Inflammatory macrophage treated with lipopolysaccharide for 1 hour (primary cell): ENCODE measurements at places on chromosomes 7 and 10.

DNA sequence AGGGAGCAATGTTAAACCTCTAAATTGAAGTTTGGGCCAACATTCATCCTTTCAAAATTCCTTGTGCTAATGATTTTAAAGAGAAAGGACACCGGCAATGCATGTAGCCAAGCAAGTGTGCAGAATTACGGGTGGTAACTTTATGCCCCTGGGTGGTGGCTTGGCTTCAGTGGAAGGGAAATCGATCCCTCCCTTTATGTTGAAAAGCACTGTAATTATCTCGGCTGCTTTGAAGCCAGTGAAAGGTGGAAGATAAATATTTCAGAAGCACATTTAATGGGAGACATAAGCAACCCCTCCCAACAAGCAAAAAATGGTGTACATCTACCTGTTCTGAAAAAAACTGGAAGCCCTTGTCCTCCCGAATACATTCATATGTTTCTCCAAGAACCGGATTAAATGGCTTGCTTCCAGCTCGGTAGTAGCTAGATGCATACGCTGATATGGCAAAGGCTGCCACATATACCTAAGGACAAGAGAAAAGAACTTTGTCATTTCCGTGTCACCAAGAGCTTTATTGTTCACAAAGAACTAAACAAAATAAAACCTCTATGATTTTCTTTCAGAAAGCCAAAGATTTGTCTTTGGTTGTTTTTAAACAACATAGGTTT, 73.3 kb upstream of the GSDME start:
- no peak for DNase-seq

DNA sequence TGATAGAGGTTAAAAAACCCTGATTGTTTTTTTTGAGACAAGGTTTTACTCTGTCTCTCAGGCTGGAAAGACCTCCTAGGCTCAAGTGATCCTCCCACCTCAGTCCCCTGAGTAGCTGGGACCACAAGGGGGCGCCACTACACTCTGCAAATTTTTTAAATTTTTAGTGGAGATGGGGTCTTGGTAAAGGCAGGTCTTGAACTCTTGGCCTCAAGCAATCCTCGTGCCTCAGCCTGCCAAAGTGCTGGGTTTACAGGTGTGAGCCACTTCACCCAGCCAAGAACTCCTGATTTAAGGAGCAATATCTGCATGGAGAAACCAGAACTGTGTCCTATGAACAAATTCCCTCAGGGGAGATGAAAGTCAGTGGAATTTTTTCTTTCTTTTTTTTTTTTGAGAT, 7.3 kb upstream of the KLHDC10 start:
- peak; percentile 38 for DNase-seq

DNA sequence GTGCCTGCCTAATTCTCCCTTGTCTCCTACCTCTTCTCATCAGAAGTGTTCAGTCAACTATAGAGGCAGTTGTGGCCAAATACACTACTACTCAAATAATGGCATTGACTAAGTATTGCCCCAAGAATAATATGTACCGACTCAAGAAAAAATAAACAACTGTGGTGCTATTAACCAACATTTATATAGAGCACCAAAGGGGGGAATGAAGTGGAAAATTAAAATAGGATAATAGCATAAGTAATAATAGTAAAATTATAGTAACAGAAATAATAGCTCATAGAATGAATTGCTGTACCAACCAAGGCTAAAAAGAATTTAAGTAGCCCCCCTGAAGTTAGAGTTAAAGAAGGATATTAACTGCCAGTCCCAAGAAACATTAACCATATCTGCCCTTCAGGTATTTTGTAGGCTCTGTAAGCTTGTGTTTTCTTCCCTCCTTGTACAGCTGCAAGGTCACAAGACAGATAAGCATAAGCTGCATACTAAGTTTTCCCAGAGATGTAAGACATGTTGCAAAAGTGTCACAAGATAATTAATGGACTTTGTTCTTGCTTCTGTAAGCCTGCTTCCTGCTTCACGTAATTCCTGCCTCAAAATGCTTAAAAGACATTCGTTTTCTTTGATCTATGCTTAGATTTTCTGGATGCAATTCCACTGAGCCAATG, 10.9 kb upstream of the CYREN start:
- DNase-seq: no peak

DNA sequence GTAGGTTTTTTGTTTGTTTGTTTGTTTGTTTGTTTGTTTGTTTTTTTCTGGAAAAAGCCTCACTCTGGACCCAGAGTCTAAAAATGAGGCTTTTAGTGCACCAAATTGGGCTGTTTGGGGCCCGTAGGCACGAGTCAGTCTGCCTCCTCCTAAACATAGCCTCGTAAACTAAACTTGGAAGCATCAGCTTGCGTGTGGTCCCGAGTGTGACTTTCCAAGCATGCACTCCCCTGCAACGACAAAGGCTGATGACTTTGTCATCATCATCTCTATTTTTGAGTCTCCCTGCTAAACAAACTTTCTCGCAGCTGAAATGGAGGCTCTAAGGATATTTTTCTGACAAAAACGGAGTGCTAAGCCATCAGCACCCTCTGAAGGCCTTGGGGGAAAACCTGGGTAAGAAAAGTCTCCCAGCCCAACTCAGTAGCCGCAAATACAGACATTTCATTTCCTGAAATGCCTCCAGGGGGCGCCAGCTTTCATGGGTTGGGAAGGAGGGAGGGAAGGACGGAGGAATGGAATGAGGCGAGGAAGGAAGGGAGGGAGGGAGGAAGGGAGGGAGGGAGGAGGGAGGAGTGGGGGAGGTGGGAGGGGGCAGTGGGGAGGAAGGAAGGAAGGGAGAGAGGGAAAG, 245.9 kb downstream of the KCNMA1 start:
- peak; percentile 76 for DNase-seq

DNA sequence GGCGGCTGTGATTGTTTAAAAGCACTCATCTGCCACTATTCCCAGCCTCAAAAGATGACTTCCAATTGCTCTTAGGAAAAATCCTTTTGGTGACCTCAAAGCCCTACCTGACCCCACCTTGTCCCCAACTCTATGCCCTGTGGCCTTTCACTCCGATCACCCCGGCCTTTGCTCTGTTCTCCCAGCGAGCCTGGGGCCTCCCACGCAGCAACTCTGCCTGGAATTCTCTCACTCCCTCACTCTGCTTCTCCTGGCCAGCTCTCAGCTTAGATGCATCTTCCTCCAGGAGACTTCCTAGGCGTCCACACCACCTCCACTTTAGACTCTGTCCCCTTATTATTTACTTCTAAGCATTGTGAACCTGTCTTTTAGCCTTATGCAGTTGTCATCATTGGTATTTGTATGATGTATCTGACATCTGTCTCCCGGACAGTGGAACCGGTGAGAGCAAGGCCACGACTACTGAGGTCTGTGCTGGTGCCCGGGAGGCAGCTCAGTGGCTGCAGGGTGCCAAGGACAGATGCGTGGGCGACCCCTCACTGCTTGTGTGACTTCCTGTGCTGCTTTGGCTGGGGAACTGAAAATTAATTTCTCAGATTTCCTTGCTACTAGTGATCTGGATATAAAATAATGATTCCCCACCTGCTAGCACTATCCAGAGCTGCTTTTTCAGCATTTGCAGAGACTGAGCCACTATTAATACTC, 63.0 kb downstream of the PIP4K2A start:
- DNase-seq: peak; percentile 51

- DNase-seq: peak; percentile 6
Observed at GRCh38 chr7:149459540-149460452, 1.1 kb downstream of the ZNF777 start.

DNA sequence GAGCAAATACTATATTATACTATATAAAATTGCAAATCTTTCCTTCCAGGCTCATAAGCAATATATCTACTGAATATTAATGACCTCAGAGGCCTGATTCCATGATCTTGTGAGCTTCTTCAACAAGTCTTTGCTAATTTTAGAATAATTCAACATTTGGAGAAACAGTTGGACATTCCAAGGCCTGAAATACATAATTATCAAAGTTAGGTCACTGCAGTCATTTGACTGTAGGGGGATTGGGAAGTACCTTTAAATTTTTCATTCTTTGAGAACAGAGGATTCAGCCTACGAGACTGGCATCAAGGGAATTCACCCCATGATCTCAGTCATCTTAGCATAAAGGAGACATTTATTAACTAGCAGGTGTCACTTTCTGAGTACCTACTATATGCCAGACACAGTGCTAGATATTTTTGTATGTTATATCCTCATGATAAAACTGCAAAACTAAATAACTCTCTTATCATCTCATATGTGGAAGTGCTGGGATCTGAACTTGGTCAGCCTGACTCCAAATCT, 85.4 kb downstream of the DOCK4 start:
- peak; percentile 98 for DNase-seq

GRCh38 chr7:117793521-117793920, 79.7 kb downstream of the CTTNBP2 start:
- no peak for DNase-seq

DNA sequence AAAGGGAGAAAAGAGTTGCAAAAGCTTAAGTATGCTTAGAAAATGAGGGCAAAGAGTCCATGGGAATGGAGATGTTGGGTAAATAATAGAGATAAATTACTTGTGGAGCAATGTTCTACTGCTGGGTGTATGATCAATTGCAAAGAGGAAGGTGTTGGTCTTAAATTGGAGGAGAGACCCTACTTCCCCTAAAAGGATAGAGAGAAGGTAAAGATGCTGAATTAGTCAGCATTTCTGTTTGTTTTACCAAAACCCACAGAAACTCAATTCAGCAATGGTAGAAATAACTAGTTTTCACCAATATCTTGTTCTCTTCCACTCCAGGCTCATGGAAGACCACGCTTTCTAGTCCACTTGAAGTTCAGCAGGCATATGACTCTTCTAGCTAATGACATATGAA, 32.1 kb downstream of the ASB4 start:
- no peak for DNase-seq

GRCh38 chr10:71211775-71212317, 524 bp upstream of the UNC5B start:
- DNase-seq: no peak

- DNase-seq: peak; percentile 79
Observed at GRCh38 chr7:150368096-150368883, at the start of gene REPIN1. REPIN1 (plus strand) TSS chr7:150368822; CDS start chr7:150369712, 890 bp downstream.

DNA sequence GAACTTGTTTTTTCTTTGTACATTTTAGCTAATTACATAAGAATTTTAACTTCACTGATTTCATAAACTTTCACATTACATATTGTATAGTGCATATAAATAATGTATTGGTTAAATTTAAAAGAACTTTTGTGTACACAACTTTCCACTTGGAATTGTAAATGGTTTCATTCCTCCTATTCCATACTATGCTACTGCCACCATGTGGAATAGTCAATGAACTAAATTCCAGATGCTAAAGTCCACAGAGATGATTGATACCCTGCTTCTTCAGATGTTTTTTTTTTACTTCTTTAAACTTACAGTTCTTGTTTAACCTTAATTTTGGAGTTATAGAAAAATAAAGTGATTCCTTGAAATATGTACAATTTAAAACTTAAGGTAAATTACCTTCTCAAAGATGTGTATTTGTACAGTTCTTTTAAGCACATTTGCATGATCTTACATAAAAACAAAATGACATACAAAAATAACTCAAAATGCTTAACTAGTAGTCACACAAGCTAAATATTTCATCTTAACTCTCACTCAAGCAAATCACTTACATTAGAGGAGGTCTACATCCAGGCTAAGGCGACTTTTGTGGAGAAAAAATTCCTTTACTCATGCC, 247.6 kb upstream of the HGF start:
- DNase-seq: peak; percentile 27

DNA sequence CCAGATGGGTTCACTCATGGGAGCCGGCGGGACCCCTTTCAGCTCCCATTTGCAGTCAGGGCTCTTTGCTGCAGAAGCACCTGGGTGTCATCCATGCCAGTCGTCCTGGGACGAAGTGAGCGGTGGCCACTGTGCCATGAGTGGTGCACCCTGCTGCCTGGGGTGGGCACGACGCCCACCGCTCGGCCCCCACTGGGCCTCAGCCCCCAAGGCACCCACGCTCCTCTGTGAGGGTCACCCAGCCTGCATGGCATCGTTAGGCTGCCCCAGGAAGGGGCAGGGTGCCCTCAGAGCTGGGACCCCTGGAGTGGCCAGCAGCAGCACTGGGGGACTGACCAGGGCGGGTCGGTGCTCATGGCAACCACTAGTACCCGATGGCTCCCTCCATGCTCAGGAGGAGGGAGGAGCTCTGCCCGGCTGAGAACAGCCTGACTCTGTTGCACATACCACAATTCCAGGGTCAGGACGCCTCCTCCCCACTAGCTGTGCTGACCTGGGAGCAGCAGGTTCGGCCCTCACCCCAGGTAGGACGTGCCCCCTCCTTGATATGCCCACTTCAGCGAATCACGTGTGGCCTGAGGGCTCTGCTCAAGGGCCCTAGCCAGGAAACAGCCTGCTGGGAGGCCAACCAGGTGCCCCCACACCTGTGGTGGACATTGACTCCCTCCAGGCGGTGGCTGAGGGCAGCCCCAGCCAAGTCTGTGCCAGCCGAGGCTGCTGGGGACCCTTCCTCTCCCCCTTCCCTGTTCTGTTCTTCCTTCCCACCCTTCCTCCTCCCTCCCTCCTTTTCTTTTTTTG, 28.5 kb upstream of the CFAP46 start:
- no peak for DNase-seq

GRCh38 chr10:29021591-29021990, 267.3 kb upstream of the LYZL1 start:
- DNase-seq: no peak

DNA sequence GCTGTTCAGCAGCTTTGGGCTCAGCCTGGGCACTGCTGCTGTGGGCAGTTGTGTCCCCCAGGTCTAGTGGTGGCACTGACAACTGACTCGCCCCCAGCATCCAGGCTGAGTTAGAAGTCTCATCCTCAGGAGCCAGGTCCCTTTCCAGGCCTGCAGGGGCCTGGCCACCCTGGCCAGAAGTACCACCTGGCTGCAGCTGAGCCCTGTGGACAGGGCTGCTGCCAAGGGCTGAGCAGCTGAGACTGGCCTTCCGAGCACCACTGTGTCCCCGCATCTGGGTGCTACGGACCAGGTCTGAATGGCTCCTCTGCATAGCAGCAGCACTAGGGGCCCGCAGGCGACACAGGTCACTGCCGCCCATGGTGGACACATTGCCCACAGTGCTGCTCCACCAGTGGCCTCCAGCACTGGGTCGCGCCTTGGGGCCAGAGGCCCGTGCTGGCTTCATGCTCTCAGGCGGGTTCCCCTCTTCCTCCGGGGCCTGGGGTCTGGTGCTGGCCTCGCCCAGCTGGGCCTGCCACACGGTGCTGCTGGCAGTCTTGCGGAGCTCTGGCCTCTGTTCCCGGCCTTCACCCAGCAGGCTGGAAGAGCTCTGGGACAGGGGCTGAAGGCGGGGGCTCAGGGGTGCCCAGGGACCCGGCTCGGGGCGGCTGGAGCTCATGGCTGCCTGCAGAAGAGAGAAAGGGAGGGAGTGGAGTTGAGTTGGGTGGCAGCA, 6.2 kb downstream of the GPRIN2 start:
- DNase-seq: no peak

GRCh38 chr10:2575460-2575859, 491.9 kb upstream of the PFKP start:
- DNase-seq: no peak

GRCh38 chr10:55174419-55174818, 373.4 kb upstream of the PCDH15 start:
- no peak for DNase-seq

DNA sequence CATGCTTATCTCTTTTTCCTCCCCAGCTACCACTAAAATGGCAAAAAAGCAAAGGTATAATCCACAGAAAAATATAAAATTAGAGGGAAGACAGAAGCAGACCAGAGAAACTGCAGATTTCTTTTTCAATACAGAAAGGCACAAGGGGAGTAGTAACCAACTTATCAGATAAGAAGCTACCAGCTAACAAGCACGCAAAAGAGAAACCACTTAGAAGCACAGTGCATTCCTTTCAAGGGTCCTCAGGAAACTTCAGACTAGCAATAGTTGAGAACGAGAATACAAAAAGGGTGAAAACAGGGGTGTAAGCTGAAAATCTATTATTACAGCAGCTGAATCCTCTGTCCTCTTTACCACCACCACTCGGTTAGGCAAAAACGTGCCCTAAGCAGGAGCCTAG, 9.9 kb upstream of the OR2A5 start:
- DNase-seq: no peak

GRCh38 chr10:72009425-72010081, 45.4 kb downstream of the CHST3 start:
- DNase-seq: peak; percentile 12
